ENCODE measurements at places on chromosomes 3 and 15.

- no peak for DNase-seq
- H3K4me1 ChIP-seq = no peaks in the 10 kb centered on the region
- H3K4me3 ChIP-seq = no peak overlapping the region
- no peak overlapping the region for H3K27ac ChIP-seq
Measured at GRCh38 chr3:164371681-164372080, 706.6 kb downstream of the SI start.

GRCh38 chr15:39250460-39251186, 330.3 kb upstream of the THBS1 start:
- H3K27ac ChIP-seq = peak overlapping the region; percentile 66
- no peaks in the 10 kb centered on the region for H3K36me3 ChIP-seq
- H3K4me1 ChIP-seq = peaks cover 34% of the 10 kb centered on the region
- DNase-seq = no peak
- no peaks in the 10 kb centered on the region for H3K27me3 ChIP-seq
- no peak overlapping the region for H3K4me3 ChIP-seq

- H3K27me3 ChIP-seq = no peaks in the 10 kb centered on the region
- H3K27ac ChIP-seq = no peak overlapping the region
- no peak for DNase-seq
- peaks cover 4% of the 10 kb centered on the region for H3K4me1 ChIP-seq
- H3K36me3 ChIP-seq = peaks cover 3% of the 10 kb centered on the region
Measured at GRCh38 chr3:105774444-105775180, 94.2 kb downstream of the CBLB start.

DNA sequence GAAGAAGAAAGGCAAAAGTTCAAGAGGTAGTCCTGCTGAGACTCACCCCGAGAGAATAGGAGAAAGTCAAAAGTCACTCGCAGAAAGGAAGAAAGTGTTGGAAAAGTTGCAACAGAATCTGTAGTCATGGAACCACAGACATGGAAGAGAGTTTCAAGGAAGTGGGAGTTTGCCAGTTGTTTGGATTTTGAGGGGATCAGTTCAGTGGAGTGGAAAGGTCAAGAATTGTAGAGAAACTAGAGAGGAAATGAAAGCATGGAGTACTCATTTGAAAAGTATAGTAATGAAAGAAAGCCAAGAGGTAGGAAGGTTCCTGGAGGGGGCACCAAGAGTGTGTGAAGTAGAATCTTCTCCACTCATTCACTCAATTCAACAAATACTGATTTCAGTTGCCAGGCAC, 34.7 kb downstream of the SPTSSB start:
- no peaks in the 10 kb centered on the region for H3K36me3 ChIP-seq
- no peaks in the 10 kb centered on the region for H3K4me1 ChIP-seq
- no peaks in the 10 kb centered on the region for H3K27me3 ChIP-seq

GRCh38 chr3:130854208-130854864, 39.5 kb upstream of the ATP2C1 start:
- no peaks in the 10 kb centered on the region for H3K36me3 ChIP-seq
- H3K27ac ChIP-seq = no peak overlapping the region
- no peak for DNase-seq

DNA sequence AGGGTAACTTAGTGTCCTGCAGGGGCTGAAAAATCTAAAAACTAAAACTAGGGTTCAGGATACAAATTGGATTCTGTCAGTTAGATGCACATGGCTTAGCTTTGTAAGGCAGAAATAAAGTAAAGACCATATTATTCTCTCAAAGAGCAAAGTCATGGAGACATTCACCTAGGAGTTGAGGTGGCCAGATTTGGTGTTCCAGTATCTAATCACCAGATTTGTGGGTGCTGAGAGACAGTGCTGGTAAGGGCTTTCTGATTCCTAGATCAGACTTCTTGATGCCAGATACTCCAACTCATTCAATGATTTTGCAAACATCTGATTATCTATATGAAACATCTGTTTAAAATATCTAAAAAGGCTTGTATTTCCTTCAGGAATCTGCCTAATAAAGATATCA, 28.3 kb upstream of the TBC1D5 start:
- H3K27ac ChIP-seq = no peak overlapping the region
- H3K4me3 ChIP-seq = no peak overlapping the region
- DNase-seq = no peak

GRCh38 chr3:44880284-44880683, 5.9 kb downstream of the TGM4 start:
- H3K4me3 ChIP-seq = no peak overlapping the region
- H3K36me3 ChIP-seq = no peaks in the 10 kb centered on the region
- no peak overlapping the region for H3K27ac ChIP-seq
- peaks cover 18% of the 10 kb centered on the region for H3K4me1 ChIP-seq
- no peak for DNase-seq

GRCh38 chr3:185114756-185115155, 38.1 kb downstream of the C3orf70 start:
- no peaks in the 10 kb centered on the region for H3K4me1 ChIP-seq
- H3K36me3 ChIP-seq = no peaks in the 10 kb centered on the region
- no peak overlapping the region for H3K27ac ChIP-seq
- peaks cover 12% of the 10 kb centered on the region for H3K27me3 ChIP-seq
- DNase-seq = no peak
- no peak overlapping the region for H3K4me3 ChIP-seq

DNA sequence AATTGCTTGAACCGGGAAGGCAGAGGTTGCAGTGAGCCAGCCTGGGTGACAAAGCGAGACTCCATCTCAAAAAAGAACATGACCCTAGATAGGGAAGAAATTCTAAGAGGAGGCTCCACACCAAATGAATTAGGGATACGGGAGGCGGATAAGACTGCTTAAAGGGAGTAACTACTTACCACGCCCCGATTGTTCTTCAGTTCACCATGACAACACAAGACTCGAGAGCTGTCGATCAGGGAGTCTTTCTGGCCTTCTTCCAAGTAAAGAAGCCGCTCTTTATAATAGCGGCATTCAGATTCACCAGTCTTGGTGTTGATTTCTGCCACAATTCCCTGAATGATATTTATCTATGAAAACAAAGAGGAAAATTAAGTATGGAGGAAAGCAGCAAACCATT, 53.9 kb upstream of the TASOR start:
- DNase-seq = no peak
- no peaks in the 10 kb centered on the region for H3K27me3 ChIP-seq
- H3K36me3 ChIP-seq = no peaks in the 10 kb centered on the region

- no peaks in the 10 kb centered on the region for H3K36me3 ChIP-seq
- DNase-seq = no peak
- no peak overlapping the region for H3K27ac ChIP-seq
- H3K4me3 ChIP-seq = no peak overlapping the region
- H3K4me1 ChIP-seq = no peaks in the 10 kb centered on the region
Measured at GRCh38 chr3:128425846-128426127, 40.9 kb downstream of the DNAJB8 start.

DNA sequence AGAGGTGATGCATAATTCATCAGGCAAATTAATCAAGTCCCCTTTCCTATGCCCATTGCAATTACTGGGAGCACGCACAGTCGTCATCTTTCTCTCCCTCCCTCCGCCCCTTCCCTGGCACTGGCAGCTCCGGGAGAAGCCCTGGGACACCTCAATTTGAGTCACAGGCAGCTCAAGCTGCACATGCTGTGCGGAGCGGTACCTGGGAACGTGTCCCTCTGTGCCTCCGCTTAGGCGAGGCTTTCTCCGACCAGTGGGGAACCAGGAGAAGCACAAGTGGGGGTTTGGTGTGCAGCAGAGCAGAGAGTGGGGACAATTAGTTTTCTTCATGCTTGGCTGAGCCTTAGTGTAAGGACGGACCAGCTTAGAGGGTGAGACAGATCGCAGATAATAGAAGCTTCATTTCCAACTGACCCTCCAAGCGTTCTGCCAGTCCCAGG, 88.3 kb downstream of the SOX14 start:
- no peaks in the 10 kb centered on the region for H3K36me3 ChIP-seq
- no peaks in the 10 kb centered on the region for H3K4me1 ChIP-seq
- H3K27me3 ChIP-seq = no peaks in the 10 kb centered on the region
- no peak for DNase-seq

- no peak for DNase-seq
- H3K27me3 ChIP-seq = no peaks in the 10 kb centered on the region
- no peaks in the 10 kb centered on the region for H3K4me1 ChIP-seq
Measured at GRCh38 chr15:90982135-90982534, 12.2 kb downstream of the PRC1 start.

DNA sequence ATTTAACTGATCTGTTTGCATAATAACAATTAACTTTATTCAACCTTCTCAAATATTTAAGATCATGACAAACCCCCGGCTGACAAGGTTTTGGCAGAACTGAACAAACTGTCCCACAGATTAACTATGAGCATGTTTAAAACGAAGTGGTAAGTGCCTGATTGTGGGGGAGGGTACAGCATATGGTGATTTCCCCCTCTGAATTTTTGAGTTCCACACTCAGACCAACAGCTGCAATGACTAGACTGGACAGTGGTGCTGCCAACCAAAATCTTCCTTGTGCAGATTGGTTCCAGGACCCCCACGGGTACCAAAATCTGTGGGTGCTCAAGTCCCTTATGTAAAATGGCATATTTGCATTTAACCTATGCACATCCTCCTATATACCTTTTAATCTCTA, 449.5 kb downstream of the SHQ1 start:
- H3K4me3 ChIP-seq = no peak overlapping the region
- H3K27me3 ChIP-seq = no peaks in the 10 kb centered on the region
- H3K27ac ChIP-seq = no peak overlapping the region
- DNase-seq = no peak
- no peaks in the 10 kb centered on the region for H3K4me1 ChIP-seq

- H3K36me3 ChIP-seq = no peaks in the 10 kb centered on the region
- H3K27me3 ChIP-seq = peaks cover 7% of the 10 kb centered on the region
- no peak for DNase-seq
- no peak overlapping the region for H3K4me3 ChIP-seq
Measured at GRCh38 chr3:9087831-9088413, 124.7 kb upstream of the RAD18 start.

DNA sequence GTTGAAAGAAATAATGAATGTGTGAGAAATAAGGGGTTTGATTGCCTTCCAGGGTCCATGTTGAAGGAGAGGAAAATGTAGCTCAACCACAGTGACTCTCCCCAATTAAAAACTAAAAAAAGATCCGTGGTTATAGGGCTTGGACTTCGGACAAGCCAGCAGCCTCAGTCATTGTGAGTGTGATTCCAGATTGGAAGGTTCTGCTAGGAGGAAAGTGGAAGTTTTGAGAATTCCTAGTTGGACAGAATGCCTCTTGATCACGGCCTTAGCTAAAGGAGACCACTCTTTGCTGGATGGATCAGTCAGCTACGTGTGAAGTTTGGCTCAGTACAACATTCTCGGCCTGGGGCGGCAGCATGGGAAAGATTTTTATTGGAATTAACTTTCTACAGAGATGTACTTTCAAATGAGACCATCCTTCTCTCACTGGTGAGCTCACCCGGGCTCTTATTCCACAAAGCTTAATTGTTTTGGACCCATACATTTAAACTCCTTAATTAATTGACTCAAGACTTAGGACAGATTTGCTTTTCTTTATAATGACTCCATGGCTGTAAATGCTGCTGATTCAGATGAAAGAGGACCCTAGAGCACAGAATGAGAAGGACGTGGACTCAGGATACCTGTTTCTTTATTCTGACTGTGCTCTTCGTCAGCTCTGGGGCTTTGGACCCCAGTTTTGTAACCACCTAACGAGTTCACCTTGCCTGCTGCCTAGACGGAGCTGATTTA, 27.5 kb downstream of the FLNB start:
- H3K27ac ChIP-seq = peak overlapping the region; percentile 77
- peaks cover 52% of the 10 kb centered on the region for H3K4me1 ChIP-seq
- H3K27me3 ChIP-seq = no peaks in the 10 kb centered on the region
- no peaks in the 10 kb centered on the region for H3K36me3 ChIP-seq
- DNase-seq = peak; percentile 54

All from osteoblast (primary cell).